ENCODE measurements at places on chromosomes 2 and 18.

GRCh38 chr2:88077080-88077479 is 9.5 kb downstream of the SMYD1 start:
- no peak for DNase-seq

DNA sequence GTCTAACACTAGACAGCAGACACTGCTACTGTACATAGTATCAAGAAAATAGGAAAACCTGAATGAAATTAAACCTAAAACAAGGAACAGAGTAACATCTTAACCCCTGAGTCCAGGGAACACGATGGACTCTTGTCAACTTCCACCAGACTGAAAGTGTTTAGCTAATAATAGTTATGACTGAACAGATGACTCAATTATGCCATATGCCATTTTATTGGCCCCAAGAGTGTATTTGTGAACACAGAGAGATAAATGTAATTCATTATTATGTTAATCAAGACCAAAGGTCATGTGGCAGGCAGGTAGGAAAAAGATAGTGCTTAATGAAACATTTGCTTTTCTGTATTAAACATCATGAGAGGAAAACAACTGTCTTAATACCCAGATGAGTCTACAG is 58.0 kb downstream of the NYAP2 start:
- no peak for DNase-seq

DNA sequence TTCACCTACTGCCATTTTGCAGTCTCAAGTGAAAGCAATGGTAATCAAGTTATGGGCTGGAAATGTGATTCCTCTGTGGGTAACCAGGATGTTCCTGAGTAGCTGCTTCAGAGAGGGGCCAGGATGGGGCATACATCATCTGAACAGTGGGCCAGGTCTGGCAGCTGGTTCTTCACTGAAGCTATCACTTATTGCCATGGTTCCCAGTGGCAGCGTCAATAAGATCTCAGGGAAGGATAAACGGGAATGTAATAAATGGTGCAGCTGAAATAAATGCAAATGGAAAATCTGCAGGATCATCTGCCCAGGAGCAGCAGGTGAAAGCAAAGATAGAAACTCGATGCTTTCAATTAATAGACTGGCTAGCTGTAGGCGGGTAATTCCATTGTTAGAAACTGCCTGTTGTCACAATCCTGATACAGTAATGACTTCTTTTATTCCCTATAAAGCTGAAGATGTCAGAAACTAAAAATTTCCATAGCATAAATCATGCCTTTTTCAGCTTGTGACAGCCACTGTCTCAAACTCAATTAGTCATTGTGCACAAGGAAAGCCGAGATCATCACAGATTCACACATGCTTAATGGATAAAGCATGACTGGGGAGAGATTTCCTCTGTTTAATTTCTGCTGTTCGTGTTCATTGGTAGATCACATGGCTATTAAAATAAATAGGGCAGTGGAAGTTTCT is 56.2 kb upstream of the CCDC85A start:
- no peak for DNase-seq

- DNase-seq = no peak
Observed at GRCh38 chr2:109632158-109632789, 18.1 kb downstream of the SOWAHC start.

GRCh38 chr2:117717072-117717471 is 97.4 kb upstream of the DDX18 start:
- DNase-seq = no peak

- no peak for DNase-seq
Observed at GRCh38 chr18:48735681-48736255, 196.9 kb downstream of the CTIF start.

- no peak for DNase-seq
Observed at GRCh38 chr2:133748007-133748700, 179.9 kb upstream of the NCKAP5 start.

- DNase-seq = no peak
Observed at GRCh38 chr2:208451061-208451460, 44.5 kb downstream of the PTH2R start.

DNA sequence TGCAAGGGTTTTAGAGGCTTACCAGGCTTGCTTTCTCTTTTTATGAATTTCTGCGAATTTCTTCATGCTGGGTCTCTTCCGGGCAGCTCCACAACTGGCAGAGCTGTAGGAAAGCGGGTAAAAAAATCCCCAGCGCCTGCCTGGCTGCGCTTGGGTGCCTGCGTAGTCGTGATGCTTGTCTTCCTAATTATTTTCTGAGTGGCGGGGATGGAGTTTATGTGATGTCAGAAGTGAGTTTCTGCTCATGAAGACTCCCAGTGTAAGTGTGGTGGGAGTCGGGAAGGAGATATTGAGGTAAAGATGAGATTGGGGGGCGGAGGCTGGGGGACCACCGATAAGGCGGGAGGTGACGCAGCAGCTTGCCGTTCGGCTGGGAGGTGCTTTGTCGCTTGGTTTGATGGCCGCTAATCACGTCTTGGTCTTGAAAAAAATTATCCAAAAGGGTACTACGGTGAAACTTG is 229.8 kb downstream of the LDLRAD4 start:
- DNase-seq = no peak

GRCh38 chr18:54031243-54031642 is 193.2 kb downstream of the MBD2 start:
- DNase-seq = no peak

DNA sequence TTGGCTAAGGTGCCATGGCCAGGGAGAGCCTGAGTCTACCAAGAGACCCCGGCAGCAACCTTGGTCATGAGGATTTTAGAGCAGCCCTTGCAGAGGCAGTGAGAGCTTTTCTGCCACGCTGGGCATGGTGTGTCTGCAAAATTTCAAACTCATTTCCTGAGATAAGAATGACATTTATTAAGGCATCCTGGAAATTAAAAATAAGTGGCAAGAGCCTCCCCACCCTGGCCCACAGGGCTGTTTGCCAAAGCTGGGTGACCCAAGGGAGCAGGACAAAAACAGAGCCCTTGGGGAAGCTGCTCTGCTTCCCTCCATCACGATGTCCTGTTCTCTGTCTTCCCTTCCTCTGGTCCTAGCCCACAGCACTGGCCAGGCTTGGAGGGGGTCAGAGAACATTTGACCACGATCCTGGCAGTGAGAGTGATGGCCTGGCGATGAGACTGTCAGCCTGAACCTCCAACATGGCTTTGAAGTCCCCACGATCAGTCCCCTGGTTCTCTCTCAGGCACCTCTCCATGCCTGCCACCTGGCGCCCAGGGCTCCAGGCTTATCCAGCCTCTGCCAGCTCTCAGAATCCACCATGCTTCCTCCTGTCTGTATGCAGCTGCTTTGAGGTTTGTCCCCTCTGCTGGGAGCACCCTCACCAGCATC is 68.9 kb upstream of the RMDN2 start:
- no peak for DNase-seq

- no peak for DNase-seq
Observed at GRCh38 chr18:79572093-79572780, 107.4 kb upstream of the CTDP1 start.

DNA sequence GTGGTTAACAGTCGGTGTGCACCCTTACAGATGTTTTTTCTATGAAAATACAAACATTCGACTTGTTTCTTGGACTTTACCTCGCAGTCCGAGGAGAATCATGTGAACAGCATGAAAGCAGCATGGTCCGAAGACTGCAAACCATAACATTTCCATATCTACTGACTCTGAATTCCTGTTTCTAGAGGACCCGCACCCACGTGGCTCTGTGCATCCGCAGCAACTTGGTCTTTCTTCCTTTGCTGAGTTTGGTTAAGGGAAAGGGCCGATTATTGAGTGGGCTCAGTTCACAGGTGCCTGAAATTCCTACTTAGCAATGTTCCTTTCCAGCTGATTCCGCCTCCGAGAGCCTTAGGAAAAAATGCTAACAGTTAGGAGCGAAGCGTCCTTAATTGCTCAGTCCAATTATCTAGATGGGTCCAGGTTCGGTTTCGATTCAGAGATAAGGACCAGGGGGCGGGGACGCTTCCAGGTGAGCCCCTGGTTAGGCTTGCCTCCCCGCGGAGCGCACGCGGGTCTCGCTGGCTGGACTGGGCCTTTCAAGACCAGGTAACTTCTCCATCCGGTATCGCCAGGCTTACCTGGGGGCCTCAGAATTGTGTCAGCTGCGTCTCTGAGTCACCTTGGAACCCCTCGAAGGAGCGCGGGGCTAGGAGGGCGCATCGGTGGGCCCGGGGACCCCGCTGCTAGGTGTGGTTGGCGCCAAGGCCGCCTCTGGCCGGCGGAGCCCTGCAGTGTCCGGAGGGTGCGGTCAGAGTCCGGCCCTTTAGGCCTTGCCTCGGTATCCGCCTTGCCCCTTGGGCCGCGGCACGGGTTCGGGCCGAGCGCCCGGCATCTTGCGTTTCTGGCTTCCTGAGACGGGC is 1.1 kb upstream of the B3GNT2 start:
- DNase-seq = peak; percentile 55

GRCh38 chr18:78305789-78306188 is 673.8 kb upstream of the SALL3 start:
- no peak for DNase-seq

GRCh38 chr2:241134711-241135110 is 14.6 kb downstream of the PASK start:
- DNase-seq = no peak

GRCh38 chr2:221570321-221570935 is 1.7 kb downstream of the EPHA4 start:
- DNase-seq = peak; percentile 43

DNA sequence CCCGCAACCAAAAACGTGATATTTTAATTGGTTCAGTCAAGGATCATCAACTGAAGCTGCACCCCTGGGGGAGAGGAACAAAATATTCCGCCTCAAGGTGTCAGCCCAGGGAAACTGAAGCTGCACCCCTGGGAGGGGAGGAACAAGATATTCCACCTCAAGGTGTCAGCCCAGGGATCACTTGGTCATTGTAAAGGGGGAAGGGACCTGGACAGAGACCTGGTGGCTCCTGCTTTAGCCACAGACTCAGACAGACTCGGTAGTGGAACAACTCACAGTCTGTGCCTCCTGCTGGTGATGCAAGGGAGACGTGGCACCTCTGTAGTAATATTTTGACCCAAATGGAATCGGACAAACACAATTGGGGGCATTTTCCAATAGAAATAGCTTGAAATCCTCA is 75.1 kb downstream of the GBX2 start:
- no peak for DNase-seq

DNA sequence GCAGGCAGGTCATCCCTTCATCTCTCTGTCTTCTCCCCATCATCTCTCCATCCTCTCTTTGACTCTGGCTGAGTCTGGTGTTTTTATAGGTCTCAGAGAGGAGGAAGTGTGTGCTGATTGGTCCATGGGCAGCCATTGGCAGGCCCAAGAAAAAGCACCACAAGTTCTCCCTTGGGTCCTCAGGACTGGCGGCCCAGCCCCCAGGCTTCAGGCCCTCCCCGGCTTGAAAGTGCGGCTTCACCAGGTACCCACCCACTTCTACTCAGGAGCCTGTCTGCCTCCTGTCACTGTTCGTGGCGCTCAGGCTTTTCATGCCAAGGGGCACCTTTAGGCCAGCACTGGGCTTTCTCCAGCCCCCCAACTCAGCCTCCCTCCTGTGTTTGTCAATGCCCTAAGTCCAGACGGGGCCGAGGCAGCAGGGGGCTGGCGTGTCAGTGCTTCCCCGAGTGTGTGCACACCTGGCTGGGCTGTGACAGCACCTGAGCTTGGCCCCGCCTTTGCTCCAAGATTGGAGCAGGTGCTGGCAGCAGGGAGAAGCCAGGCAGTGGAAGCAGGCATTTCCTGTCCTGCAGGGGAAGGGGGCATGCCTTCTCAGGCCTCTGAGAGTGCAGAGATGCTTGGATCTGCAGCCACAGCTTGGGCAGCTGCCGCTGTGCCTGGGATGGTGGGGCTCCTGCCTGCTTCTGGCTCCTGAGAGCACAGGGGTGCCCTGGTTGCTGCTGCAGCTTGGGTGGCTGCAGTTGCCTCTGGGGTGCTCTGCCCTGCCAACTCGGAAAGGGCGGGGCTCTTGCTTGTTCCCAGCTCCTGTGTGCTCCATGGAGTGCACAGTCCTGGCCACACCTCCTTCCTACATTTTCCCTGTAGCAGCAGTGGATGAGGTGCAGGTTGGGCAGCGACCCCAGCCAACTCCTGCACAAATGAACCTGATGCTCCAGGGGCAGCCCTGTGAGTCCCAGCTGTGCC is 34.1 kb downstream of the FBXO48 start:
- DNase-seq = no peak

DNA sequence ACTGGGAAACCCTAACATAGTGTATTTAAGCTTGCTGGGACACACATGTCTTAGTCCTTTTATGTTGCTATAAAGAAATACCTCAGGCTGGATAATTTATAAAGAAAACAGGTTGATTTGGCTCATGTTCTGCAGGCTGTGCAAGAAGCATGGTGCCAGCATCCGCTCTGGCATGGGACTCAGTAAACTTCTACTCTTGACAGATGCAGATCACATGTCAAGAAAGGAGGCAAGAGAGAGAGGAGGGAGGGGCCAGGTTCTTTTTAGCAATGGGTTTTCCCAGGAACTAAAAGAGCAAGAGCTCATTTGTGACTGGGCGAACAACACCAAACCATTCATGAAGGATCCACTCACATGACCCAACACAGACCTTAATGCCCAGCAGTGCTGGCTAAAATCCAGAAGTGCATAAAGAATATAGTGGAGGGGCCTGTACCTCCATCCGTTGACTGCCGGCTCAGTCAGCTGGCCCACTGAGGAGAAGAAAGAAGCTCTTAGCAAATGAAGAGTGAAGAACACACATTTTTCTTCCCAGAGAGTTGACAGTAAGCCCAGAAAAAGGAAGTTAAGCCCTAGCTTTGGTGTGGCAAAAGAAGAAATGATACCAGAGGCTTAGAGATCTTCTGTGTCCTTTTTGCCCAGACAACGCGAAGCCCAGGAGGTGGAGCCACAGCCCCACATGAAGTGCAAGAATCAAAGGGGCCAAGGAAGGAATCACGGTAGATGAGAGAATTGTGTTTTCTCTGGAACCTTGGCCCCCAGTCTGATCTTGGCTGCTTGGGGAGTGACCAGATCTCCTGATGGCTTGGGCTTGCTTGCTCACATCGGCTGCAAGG is 183.5 kb upstream of the FAM98A start:
- DNase-seq = peak; percentile 52

DNA sequence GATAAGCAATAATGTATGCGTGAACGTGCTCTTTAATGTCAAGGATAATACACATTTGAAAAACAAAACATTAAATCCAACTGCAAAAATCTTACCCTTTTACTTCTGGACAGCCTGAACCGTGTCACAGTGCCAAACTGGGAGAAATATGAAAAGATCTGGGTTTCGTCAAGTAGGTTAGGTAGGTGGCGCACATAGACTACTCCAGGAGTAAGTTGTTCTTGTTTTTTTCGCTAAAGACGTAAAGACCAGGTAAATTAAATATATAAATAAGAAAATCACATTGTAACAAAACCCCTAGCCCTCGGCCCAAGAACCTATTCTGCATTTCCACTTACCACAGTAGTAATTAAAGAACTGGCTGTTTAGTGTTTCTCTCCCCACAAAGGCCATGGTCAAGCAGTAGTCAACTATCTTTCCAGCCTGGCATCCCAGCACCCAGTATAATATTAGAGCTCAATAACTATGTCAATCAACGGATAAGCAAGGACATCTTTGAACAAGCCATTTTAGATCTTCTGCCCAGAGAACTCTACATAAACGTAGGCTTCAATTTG is 1.1 kb downstream of the NIFK start:
- no peak for DNase-seq

All from GM23338 (cell line).